T47D (cell line): ENCODE measurements at places on chromosomes 1 and 21.

- no peak for DNase-seq
These were observed 18.7 kb upstream of the RIPPLY3 start for GRCh38 chr21:36987845-36988244.

- DNase-seq = no peak
These were observed 17.2 kb upstream of the FGGY start for GRCh38 chr1:59279645-59280044.

GRCh38 chr1:197073978-197074377 lies 6.9 kb upstream of the F13B start:
- no peak for DNase-seq

DNA sequence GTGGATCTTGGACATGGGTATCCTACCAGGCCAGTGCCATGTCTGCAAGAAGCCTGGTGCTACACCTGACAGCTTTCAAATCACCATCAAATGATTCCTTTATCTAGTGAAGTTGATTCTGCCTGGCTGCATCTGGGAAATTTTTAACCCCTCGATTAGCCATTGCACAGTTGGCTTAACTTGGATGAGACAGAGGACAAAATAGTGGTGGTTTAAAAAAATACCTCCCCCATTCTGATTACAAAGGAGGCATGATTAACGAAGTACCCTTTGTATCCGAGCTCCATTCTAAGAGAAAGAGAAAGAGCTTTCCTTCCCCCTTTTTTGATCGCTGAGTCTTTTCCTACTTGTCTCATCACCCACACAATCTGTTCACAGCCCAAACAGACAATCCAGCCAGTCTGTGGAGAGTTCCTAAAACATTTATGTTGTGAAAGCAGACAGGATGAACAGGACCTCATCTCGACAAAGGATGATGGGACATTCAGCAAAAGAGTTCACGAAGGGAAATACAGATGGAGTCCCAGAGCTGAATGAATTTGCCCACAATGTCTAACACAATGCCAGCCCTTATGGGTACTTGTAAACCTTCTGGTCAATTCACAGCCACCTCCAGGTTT lies 20.5 kb downstream of the WLS start:
- DNase-seq = no peak

GRCh38 chr1:242197907-242198820 lies 199.3 kb upstream of the MAP1LC3C start:
- DNase-seq = no peak

GRCh38 chr1:234040446-234041317 lies 136.2 kb downstream of the SLC35F3 start:
- DNase-seq = no peak

- no peak for DNase-seq
These were observed 160.8 kb downstream of the PSMG1 start for GRCh38 chr21:39022466-39022862.

DNA sequence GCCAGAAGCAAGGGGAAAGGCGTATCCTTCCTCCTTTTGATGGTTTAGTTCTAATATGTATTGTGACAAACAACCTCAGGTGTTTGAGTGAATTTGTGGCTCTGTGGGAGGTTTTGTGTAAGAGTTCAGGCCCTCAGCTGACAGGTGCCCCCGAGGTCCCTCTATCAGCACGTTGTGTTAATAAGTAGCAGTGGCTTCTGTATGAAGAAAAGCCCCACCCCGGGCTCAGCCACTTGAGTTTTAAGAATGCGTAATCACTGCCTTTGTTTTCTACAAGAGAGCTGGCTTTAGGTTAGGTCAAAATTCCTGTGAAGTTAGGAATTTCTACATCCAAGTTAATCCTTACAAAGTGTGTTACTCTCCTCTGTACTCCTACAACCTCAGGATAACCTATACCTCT lies 92.4 kb upstream of the PGBD5 start:
- no peak for DNase-seq

DNA sequence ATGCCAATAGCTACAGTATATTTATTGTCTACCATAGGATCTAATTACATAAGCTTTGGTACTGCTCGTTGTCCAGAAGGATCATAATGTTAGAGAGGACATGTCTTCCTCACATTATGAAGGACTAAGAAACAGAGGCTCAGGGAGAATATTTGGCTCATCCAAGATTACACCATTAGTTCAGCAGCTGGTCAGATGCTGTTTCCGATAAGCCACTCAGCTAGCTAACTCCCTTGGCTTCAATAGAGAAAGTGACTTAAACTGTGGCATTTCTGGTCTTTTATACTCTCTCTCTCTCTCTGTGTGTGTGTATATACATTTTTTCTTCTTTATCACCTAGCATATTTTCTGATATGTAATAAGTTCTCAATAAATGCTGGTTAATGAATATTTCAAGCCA lies 70.4 kb downstream of the DDR2 start:
- no peak for DNase-seq

- no peak for DNase-seq
These were observed 208.4 kb upstream of the NRIP1 start for GRCh38 chr21:15273244-15273643.

- DNase-seq = no peak
These were observed 33.7 kb upstream of the VASH2 start for GRCh38 chr1:212916481-212917133.

- DNase-seq = no peak
These were observed 165.8 kb upstream of the LRRC7 start for GRCh38 chr1:69401879-69402278.

DNA sequence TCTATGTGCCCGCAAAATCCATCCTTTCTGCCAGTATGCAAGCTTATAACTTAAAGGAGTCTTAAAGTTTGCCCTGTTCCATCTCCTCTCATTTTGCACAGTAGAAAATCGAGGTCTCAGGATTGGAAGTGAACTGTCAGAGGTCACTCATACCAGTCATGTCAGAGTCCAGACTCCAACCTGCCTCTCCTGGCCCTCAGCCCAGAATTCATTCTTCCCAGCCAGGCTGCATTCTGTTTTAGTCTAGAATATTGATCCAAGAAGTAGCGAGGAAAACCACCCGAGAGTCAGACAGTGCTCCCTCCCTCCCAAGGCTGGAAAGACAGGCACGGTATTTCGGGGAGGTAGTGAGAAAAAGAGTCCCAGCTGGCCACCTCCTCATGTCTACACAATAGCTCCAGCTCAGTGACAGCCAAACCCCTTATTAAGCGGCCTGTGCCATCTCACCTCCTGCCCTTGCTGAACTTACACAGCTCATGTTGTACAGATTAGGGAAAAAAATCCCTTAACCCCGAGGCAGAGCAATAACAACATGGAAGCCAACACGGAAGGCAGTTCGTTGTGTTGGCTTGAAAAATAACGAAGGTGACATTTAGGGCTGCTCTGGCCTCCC lies 89.4 kb downstream of the OMA1 start:
- DNase-seq = no peak

DNA sequence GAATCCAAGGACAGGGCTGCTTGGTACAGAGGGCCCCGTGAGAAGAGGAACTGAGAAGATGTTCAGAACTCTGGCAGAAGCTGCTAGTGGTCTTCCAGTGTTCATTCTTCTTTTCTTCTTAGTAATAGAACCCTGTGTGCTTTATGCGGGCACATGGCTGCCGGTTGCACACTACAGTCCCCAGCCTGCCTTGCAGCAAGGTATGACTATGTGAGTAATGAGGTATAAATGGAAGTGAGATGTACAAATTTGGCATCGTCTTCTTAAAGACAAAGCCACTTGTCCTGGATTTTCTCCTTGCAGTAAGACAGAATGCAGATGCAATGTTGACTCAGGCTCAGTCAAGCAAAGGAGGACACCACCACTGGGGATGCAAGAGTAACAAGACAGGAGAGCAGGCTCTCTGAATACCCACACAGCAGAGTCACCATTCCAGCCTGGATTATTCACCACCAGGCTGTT lies 15.0 kb upstream of the ATP1B1 start:
- DNase-seq = no peak

DNA sequence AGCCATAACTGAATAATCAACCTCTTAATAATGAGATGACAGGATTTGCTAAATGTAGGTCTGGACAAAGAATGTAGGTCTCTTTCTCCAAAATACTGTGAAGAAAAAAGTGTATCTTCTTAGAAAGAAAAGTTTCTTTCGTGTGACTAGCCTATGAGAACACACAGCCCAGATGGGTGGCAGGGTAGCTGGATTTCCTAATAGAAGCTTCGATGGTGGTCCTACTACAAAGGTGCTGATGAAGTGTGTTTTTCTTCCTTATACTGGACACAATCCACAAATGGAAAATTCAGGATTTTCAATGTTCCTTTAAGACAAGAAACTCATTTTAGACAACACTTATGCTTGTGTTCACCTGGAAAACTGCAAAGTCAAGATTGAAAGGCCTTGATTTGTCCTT lies 90.2 kb upstream of the ZNHIT6 start:
- no peak for DNase-seq

- DNase-seq = no peak
These were observed 153.5 kb downstream of the LRRC40 start for GRCh38 chr1:70051926-70052325.

- DNase-seq = no peak
These were observed 366.3 kb downstream of the HHAT start for GRCh38 chr1:210695026-210695425.

DNA sequence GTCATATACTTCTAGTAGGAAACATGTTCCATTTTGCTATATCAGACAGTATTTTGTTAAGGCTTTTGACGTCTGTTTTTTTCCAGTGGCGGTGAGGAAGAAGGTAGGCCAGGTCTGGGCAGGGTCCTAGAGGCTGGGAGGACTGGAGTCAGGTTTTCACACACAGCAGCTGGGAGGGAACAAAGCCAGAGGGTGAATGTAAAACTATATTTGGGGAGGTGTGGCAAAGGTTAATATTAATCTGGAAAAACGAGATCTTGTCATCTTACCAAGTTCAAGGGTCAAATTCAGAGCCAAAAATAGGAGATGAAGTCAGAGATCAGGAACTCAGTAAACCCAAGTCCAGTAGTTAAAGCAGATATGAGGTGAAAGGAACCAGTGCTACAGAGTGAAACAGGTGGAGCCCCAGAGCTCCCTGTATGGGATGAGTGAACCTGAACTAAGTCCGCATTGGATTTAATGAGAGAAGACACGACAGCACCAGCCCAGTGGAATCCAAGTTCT lies 10.7 kb upstream of the OTUD7B start:
- peak; percentile 17 for DNase-seq

- DNase-seq = peak; percentile 23
These were observed 583 bp downstream of the MEF2D start for GRCh38 chr1:156499842-156500542.

DNA sequence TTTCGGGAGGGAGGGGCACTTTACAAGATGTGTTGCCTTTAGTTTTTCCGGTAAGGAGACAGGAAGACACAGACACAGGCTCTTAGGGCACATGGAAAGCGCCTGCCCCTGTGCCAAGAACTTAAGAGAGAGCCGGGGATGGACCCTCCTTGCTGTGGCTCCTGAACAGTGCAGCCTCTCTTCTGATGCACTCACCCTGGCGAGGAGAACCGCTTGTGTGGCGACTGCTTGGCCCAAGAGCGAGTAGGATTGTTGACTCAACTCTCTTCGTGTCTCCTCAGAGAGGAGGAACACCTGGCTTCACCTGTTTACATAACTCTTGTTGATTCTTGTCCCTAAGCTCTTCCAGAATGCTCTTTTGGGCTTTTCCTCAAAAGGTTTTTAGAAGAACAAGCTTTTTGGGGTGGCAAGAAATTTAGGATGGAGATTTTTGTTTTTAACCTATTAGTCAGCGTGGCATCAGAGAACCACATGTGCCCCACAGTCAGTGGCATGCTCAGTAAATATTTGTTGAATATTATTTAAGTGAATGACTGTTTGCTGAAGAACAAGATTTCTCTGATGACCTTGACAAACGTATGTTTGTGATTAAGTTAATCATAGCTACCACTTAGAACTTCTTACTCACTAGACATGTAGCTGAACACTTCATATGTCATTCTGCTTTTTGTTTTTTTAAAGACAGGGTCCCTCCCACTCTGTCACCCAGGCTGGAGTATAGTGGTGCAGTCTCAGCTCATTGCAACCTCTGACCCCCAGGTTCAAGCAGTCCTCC lies 60.6 kb downstream of the NFIA start:
- DNase-seq = no peak

- no peak for DNase-seq
These were observed 96.1 kb upstream of the VAMP3 start for GRCh38 chr1:7674972-7675371.

GRCh38 chr1:201184307-201185122 lies 6.1 kb upstream of the IGFN1 start:
- peak; percentile 84 for DNase-seq

GRCh38 chr21:18117176-18117575 lies 127.5 kb upstream of the CHODL start:
- DNase-seq = no peak

GRCh38 chr1:205422993-205423642 lies 1.3 kb upstream of the LEMD1 start:
- no peak for DNase-seq

- no peak for DNase-seq
These were observed 92.2 kb downstream of the GLIS1 start for GRCh38 chr1:53646732-53647131.

- no peak for DNase-seq
These were observed 106.2 kb downstream of the DHRS3 start for GRCh38 chr1:12511516-12512468.

GRCh38 chr1:75992312-75992711 lies 60.1 kb upstream of the ASB17 start:
- DNase-seq = no peak

DNA sequence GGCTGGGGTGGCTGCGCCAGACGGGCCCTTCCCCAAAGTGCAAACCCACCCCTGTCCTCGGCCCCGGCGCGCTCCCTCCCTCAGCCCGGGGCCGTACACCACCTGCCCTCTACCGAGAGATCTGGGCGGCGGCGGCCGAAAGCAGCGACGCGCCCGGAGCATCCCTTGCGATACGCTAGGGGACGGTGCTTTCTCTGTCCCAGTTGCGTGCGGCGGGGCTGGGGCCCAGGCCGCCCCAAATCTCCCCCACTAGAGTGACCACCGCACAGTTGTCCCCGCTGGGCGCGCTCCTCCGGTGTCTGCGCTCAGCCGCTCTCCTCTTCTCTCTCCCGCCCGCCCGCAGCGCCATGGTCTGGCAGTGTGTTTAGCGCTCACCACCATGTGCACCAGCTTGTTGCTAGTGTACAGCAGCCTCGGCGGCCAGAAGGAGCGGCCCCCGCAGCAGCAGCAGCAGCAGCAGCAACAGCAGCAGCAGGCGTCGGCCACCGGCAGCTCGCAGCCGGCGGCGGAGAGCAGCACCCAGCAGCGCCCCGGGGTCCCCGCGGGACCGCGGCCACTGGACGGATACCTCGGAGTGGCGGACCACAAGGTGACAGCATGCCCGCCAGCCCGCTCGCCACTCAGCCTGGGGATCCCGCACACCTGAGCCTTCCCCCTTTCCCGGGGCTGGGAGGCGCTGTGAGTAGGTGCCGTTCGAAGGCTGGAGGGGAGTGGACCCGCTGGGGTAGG lies 1.0 kb downstream of the ST6GALNAC5 start:
- DNase-seq = peak; percentile 14

- no peak for DNase-seq
These were observed 908 bp upstream of the ELK4 start for GRCh38 chr1:205632669-205633169.

GRCh38 chr1:3169665-3170356 lies 100.8 kb downstream of the PRDM16 start:
- DNase-seq = no peak

GRCh38 chr1:1430114-1430982 lies 5.1 kb upstream of the VWA1 start:
- no peak for DNase-seq

- no peak for DNase-seq
These were observed 22.6 kb downstream of the PDXK start for GRCh38 chr21:43741423-43742096.
